ENCODE measurements at places on chromosomes 6 and 20.
A peak's percentile ranks its signal among the peaks of the same experiment; 100 is the strongest.

- DNase-seq = no peak
Measured at GRCh38 chr20:49669601-49670189, 44.0 kb downstream of the B4GALT5 start.

DNA sequence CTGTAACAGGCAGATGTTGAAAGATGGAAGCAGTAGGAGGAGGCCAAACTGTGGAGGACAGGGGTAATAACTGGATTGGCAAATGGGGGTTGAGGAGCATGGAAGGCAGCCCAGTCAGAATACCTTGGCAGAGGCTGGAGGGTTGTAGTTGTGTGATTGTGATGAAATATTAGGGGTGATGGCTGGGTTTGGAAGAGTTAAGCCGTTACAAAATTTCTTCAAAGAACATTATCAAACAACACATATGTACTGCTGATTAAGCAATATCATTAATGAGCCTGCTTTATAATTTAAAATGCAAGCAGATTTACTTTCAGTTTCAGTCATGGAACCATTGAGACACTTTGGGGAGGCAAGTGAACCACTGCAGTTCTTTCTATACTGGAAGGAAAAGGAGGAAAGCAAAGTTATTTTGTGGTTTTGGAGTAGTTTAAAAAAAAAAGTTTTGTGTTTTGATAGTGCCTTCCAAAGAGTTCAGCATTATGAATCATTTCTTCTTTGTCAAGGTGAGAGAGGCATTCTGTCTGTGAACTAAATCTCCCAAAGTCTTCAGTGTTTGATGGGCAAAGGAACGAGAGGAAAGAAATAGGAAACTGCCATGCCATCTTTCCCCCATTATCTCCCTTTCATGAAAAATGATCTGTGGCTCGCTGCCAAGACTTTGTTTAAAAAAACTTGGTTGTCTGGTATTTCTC, 20.7 kb downstream of the FOXO3 start:
- peak; percentile 94 for DNase-seq

DNA sequence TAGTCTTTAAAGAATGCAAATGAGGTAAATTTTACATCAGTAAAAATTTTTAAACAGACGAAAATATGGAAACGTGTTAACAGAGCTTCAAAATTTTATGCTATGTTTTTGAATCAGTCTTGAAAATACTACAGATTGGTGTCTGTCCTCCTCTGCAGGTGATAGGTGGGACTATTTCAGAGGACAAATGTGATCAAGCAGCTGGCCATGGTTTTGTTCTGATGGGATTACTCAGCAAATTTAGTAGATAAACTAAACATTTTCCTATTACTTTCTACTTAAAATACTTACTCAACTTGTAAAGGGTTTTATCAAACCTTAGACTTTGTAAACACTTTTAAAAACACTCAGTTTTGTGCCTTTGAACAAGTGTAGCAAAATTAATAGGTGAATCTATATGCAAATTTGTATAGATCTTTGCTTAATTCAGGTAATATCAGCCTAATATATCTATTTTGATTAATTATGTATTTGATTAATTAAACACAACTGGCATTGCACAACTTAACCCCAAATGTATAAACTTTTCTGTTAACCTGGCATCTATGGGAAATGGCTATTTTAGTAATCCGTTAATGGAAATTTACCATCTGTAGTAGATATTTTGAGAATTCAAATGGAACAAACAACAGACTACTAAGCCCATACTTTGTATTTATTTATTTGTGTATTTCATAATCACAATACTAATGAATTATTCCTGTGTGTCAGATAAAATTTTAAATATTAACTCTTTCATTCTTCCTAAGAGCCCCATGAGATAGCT, 22.5 kb downstream of the ADGRB3 start:
- DNase-seq = no peak

DNA sequence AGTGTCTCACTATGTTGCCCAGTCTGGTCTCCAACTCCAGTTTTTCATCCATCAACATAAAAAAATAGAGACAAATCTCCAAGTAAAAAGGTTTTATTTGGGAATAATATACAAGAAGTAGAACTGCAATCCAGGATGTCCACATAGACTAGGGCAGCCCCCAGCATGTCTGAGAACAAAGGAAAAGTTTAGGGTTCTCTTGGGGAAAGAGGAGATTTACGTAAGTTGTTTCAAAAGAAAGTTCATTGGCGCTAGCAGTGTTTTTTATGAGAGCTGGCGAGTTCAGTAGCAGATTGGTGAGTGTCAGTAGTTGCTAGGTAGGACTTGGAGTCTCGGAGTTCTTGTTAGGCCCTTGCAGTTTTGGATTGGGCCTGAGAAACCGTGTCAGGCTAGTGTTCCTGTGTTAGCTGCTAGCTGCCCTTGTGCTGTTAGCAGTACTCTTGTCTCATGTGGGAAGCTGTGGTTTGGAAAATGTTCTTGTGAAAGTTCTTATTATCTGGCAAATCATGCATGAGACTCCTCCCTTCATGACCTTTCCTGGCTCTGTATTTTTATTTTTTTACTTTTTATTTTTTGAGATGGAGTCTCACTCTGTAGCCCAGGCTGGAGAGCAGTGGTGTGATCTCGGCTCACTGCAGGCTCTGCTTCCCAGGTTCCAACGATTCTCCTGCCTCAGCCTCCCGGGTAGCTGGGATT, 24.7 kb downstream of the TTLL9 start:
- peak; percentile 59 for DNase-seq

Measured in iris pigment epithelial cell (primary cell).